Hair follicular keratinocyte (primary cell): ENCODE measurements at places on chromosomes 3 and 15. TPM values are rescaled to one million over a fixed set of nuclear protein-coding genes. Genes with fewer than 3 reads are reported as not detected.

ABI3BP gene
- 2.2 and 2.7 TPM in 2 replicates for total RNA-seq

GP5 gene
- total RNA-seq, result not detected in 2 replicates

CCR8 gene
- not detected in 2 replicates for total RNA-seq

LRRIQ4 gene
- not detected in 2 replicates for total RNA-seq

GATA2 gene
- not detected in 2 replicates for total RNA-seq
